ENCODE measurements at places on chromosomes 6 and 20. TPM values are rescaled to one million over a fixed set of nuclear protein-coding genes. Genes with fewer than 3 reads are reported as not detected.

- no peaks in the 10 kb centered on the region for H3K4me1 ChIP-seq
- no peak overlapping the region for H3K4me3 ChIP-seq
- DNase-seq = no peak
These were observed 24.5 kb upstream of the CARMIL1 start for GRCh38 chr6:25254671-25255070.

DNA sequence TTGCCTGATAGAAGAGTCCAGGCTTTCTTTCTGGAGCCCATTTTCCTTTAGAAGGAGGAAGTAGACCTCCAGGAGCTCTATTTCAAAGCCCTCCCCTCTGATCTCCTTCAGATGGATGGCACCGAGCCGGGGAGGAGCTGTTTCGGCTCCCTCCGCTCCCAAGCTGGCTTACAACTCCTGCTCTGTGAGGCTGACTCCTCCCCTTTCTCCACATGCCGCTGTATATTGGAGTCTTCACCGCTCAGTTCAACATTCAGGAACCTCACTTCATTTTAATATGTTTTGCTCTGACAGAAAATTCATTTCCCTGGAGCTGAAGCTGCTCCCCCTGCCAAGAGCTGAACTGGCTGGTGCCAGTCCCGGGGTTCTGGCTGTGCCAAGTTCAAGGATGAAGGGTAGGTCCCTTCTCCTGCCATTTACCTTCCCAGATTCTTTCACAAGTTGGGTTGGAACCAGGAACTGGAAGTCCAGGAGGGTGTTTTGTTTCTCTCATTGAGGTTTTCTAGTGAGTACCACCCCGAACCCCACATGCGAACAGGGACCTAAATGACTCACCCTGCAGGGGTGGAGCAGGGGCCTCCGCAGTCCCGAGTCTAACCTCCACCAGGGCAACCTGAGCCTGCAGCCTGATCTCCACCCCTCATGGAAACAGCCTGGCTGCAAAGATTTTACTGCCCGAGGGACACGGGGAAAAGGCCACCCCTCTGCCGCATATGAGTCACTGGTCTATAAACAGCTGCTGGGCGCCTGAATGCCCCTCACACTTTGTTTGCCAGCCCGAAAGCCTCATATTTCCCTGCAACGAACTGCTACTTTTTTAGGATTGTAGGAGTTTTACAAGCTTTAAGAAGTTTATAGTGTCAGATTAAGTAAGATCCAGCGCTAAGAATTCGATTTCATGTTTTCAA, 68.6 kb upstream of the FOXA2 start:
- no peaks in the 10 kb centered on the region for H3K27me3 ChIP-seq
- H3K27ac ChIP-seq = no peak overlapping the region
- no peak for DNase-seq
- H3K4me3 ChIP-seq = no peak overlapping the region

DNA sequence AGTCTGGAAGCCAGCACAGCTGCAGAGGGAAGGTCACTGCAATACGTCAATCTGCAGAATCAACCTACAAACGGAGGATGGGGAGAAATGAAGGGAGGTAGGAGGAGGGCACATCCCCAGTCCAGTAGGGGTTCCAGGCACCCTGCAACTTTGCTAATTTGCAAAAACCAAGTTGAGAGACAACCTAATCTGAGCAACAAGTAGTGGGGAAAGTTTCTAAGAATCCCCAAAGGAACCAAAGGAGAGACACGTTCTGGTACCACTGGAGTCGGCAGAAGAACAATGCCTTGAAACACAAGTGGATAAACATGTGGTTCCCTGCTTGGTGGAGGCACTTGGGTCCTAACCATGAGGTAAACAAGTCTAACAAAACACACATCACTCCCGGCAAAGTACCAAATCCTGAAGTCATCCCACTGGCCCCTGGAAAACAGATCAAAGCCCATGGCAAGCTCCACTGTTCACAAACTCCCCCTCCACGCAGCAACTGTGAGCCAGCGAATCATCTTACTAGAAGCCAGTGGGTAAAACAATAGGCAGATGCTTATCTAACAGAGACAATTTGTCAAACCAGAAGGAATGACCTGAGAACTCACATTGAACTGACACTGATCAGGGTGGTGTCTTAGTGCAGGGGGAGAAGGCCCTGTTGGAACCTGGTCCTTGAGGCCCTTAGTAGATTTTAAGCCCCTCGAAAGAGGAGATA, 4.7 kb downstream of the MRPS18A start:
- H3K4me1 ChIP-seq = peaks cover 85% of the 10 kb centered on the region
- no peaks in the 10 kb centered on the region for H3K36me3 ChIP-seq
- H3K27ac ChIP-seq = peak overlapping the region; percentile 95

PSMB9 gene
- total RNA-seq = 6.6 TPM
